ENCODE measurements at places on chromosomes 1 and 21.

GRCh38 chr21:44658541-44658910 lies 794 bp downstream of the KRTAP12-3 start:
- H3K4me3 ChIP-seq, result no peak overlapping the region
- H3K4me1 ChIP-seq, result peaks cover 54% of the 10 kb centered on the region
- H3K36me3 ChIP-seq, result peaks cover 11% of the 10 kb centered on the region
- H3K27ac ChIP-seq, result peak overlapping the region; percentile 78

DNA sequence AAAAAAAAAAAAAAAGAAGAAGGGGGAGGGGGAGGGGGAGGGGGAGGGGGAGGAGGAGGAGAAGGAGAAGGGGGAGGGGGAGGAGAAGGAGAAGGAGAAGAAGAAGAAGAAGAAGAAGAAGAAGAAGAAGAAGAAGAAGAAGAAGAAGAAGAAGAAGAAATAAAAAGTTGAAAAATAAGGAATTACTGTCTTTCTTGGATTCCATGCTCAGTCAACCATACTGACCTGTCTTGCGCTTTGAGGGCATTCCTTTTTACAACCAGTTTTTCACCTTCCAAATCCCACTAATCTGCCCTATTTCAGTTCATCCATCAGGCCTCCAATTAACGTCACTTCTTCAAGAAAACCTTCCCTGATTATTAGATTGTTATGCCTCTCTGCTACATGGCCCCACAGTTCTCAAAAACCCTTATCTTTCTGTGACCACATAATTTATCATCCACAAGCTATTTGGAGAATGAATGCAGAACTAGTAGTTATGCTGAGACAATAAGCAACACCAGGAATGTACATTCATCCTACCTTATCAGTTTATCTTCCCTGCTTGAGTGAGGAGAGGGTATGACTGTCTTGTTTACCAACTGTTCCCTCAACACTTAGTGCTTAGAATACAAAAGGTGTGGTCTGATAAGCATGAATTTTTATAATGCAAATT lies 57.5 kb upstream of the GUCA2A start:
- no peak for DNase-seq
- no peaks in the 10 kb centered on the region for H3K27me3 ChIP-seq
- H3K36me3 ChIP-seq, result peaks cover 76% of the 10 kb centered on the region
- H3K27ac ChIP-seq, result no peak overlapping the region
- peaks cover 43% of the 10 kb centered on the region for H3K4me1 ChIP-seq

- H3K4me3 ChIP-seq, result peak overlapping the region; percentile 94
- H3K27me3 ChIP-seq, result no peaks in the 10 kb centered on the region
- peak overlapping the region; percentile 100 for H3K27ac ChIP-seq
- H3K4me1 ChIP-seq, result peaks cover 92% of the 10 kb centered on the region
Measured at GRCh38 chr1:116764466-116764898, 10.3 kb downstream of the CD2 start.

DNA sequence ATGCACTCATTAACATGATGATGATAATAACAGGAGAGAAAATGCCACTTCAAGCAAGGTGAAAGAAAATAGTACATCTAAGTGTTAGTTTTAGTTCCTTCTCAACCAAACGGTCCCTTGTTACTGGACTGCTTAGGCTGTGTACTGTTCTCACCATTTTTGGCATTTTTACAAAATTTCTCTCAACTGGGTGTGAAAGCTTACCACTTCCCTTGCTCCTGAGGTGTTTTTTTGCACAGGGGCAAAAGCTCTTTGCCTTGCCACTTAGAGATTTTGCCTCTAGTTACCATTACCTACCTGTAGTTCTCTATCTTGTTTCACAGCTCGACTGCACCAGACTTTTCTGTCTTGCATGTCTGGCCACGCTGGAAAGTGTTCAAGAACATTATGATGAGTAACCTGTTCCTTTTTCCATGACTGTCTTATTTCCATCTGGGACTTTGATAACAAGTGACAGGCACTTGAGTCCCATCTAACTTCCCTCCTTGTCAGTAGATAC lies 10.7 kb downstream of the NEK7 start:
- peaks cover 89% of the 10 kb centered on the region for H3K4me1 ChIP-seq
- no peaks in the 10 kb centered on the region for H3K27me3 ChIP-seq
- DNase-seq, result no peak
- peaks cover 7% of the 10 kb centered on the region for H3K36me3 ChIP-seq
- peak overlapping the region; percentile 97 for H3K27ac ChIP-seq

DNA sequence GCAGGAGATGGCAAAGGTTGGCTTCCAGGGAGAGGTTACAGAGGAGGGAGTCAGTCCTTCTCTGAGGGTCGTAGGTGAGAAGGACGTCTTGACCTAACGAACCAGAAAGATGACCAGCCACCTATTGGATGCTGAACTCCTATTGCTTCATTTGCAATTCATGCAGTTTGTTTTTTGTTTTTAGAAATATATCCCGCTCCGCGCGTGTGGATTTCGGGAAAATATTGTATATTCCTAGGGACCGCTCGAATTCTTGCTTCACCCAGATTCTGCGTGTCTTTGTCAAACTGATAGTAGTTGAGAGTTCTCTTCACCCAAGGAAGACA lies 564 bp downstream of the DISP1 start:
- no peaks in the 10 kb centered on the region for H3K27me3 ChIP-seq
- H3K27ac ChIP-seq, result peak overlapping the region; percentile 96
- peak overlapping the region; percentile 91 for H3K4me3 ChIP-seq
- H3K36me3 ChIP-seq, result peaks cover 5% of the 10 kb centered on the region

DNA sequence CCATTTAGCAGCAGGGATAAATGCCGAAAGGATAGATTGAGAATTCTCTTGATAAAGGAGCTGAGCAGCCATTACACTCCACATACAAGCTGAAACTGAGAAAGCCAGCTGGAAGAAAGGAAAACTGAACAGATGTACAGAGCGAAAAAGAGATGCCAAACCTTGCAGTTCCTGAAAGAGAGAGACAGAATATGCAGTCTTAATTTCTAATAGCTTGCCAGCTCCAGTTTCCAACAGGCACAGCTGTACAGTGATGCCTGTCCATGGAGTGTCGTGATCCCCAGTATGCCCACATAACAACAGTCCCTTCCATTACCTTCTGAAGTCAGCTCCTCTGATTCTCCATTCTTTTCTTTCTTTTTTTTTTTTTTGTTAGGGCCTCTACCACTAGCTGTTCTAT lies 22.7 kb downstream of the ABL2 start:
- H3K36me3 ChIP-seq, result peaks cover 7% of the 10 kb centered on the region
- no peak for DNase-seq
- no peak overlapping the region for H3K4me3 ChIP-seq
- H3K27me3 ChIP-seq, result no peaks in the 10 kb centered on the region

- H3K4me1 ChIP-seq, result peaks cover 89% of the 10 kb centered on the region
- peaks cover 62% of the 10 kb centered on the region for H3K36me3 ChIP-seq
- H3K4me3 ChIP-seq, result peak overlapping the region; percentile 35
Measured at GRCh38 chr1:167471568-167471967, 46.8 kb downstream of the CD247 start.

DNA sequence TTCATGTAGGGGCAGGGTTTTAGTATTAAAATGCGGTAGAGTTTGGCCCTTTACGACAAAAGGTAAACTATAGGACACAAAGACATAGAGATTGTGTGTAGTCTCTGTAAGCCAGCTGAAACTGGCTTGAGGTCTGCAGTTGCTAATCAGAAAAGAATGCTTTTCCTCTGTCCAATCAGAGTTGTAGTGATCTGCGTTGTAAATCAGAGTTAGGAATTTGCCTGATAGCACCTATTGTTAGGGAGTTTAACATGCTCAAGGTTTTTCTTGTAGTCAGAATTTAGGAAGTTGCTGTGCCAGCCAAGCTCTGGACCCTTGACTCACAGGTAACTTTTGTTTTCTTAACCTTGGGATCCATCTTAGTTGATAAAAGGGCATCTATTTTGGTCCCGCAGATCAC lies 61.2 kb upstream of the VTCN1 start:
- no peaks in the 10 kb centered on the region for H3K36me3 ChIP-seq
- no peak overlapping the region for H3K27ac ChIP-seq
- no peak overlapping the region for H3K4me3 ChIP-seq
- H3K27me3 ChIP-seq, result no peaks in the 10 kb centered on the region

GRCh38 chr1:101299710-101300109 lies 62.9 kb downstream of the S1PR1 start:
- no peak for DNase-seq
- H3K27me3 ChIP-seq, result no peaks in the 10 kb centered on the region
- H3K36me3 ChIP-seq, result no peaks in the 10 kb centered on the region
- H3K27ac ChIP-seq, result no peak overlapping the region
- no peak overlapping the region for H3K4me3 ChIP-seq

- peaks cover 6% of the 10 kb centered on the region for H3K4me1 ChIP-seq
- no peaks in the 10 kb centered on the region for H3K36me3 ChIP-seq
- H3K4me3 ChIP-seq, result no peak overlapping the region
- H3K27me3 ChIP-seq, result peaks cover 27% of the 10 kb centered on the region
Measured at GRCh38 chr1:119674835-119675289, 26.8 kb upstream of the ZNF697 start.

GRCh38 chr1:194929357-194929756 lies 1678.9 kb downstream of the KCNT2 start:
- H3K36me3 ChIP-seq, result no peaks in the 10 kb centered on the region
- no peak overlapping the region for H3K27ac ChIP-seq
- H3K4me3 ChIP-seq, result no peak overlapping the region
- H3K4me1 ChIP-seq, result no peaks in the 10 kb centered on the region
- no peak for DNase-seq

DNA sequence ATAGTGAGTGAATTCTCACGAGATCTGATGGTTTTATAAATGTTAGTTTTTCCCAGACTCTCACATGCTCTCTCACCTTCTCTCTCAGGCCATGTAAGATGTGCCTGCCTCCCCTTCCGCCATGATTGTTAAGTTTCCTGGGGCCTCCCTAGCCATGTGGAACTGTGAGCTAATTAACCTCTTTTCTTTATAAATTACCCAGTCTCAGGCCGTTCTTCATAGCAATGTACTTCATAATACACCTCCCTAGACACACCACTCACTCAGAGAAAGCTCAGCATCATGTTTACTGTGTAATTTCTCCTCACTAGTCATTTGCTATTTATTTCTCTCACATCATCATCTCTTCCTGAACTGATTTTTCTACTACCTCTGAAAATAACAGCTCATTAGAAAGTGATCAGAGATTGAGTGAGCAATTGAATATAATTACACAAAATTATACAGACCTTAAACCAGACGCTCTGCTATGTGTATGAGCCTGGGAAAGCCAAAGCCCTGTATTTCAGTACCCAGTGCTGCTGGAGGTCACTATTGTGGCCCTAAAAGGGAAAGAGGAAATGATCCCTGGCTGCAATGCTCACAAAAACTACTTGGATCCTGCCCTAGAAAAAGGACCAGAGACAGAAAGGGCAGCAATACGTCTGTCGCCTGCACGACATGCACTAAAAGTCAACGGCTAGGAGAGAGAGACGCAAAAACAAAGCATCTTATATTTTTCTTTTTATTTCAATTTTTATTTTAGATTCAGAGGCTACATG lies 284.5 kb downstream of the DSCAM start:
- no peak overlapping the region for H3K27ac ChIP-seq
- no peak for DNase-seq
- no peaks in the 10 kb centered on the region for H3K4me1 ChIP-seq
- H3K36me3 ChIP-seq, result no peaks in the 10 kb centered on the region

- H3K4me1 ChIP-seq, result peaks cover 20% of the 10 kb centered on the region
- peak; percentile 42 for DNase-seq
- H3K27me3 ChIP-seq, result no peaks in the 10 kb centered on the region
- H3K4me3 ChIP-seq, result no peak overlapping the region
Measured at GRCh38 chr21:44375281-44375651, 21.8 kb downstream of the TRPM2 start.

DNA sequence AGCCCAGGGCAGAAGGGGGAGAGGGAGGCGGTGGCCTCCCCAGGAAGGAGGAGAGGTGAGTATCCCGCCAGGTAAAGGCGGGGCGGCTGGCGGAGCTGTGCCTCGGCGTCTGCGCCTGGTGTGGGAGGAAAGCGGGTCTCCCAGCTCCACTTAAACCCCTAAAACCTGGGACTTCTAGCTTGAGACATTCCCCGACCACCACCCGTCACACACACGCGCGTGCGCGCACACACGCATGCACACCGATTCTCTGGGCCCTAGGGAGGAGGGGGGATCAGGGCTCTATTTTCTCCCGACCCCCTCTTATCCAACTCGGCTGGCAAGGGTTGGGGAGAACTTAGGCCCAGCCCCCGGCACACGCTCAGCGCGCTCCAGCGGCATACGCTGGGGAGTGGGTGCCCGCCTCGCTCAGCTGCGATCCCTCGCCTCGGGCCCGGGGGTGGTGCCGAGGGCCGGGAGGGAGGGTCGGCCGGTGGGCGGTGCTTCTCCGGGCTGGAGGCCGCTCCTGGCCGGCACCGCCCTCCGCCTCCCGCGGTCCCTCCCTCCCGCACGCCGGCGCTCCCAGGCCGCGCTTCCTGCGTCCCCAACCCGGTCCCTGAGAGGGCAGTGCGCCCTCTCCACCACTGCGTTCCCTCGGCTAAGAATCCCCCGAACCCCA lies at the start of gene TMEM51:
TSS of gene TMEM51 (plus strand) at position 564 of the 658 bp plus-strand sequence. CDS start 61,341 bp downstream, outside the sequence.
- no peaks in the 10 kb centered on the region for H3K36me3 ChIP-seq
- H3K27me3 ChIP-seq, result peaks cover 66% of the 10 kb centered on the region
- H3K27ac ChIP-seq, result no peak within 1 kb of the TSS
- peaks cover 25% of the 10 kb centered on the region for H3K4me1 ChIP-seq
- peak within 1 kb of the TSS; percentile 45 for H3K4me3 ChIP-seq

DNA sequence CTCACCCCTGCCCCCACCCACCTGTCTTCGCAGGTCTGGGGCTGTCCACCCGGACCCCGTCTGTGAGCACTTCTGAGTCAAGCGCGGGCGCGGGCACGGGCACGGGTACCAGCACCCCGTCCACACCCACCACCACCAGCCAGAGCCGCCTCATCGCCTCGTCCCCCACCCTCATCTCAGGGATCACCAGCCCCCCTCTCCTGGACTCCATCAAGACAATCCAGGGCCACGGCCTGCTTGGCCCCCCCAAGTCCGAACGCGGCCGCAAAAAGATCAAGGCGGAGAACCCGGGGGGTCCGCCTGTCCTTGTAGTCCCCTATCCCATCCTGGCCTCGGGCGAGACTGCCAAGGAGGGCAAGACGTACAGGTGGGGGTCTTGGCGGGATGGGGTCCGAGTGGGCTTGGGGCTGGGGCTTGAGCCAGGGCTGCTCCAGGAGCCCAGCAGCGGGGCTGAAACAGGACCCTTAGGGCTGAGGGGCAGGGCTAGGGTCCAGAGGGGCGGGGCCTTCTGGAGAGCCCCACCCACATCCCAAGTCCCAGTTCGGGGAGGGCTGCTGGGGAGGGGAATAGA lies 23.9 kb downstream of the ZNF362 start:
- H3K4me1 ChIP-seq, result no peaks in the 10 kb centered on the region
- no peaks in the 10 kb centered on the region for H3K27me3 ChIP-seq
- H3K27ac ChIP-seq, result no peak overlapping the region
- DNase-seq, result no peak
- H3K4me3 ChIP-seq, result no peak overlapping the region

DNA sequence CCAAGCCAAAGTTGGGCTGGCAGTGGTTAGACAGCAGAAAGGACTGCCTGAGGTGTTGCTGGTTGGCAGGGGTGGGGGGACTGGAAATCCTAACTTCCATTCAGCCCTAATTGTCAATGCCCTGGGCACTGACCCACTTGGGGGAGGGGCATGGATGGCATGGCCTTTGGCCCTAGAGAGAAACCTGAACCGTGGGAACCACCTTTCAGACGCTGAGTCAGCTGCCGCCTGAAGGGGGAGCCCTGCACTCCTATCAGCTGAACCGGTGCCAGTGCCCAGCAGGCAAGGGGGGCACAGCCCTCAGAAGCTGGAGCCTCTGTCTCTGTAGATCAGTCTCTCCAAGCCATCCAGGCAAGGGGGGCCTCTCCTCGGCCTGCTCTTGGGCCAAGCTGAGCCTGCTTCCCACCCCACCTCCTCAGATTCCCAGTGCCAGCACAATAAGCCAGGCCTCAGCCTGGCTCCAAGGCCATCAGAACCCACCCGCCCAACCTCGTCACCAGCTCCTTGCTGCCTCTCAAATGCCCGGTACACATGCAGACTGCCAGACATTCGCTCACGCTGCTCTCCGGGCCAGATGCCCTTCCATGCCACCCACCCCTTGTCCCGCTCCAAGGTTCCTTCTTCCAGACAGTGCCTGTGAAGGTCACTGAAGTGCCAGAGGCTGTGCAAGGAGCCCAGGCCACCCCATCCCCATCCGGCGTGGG lies 11.6 kb downstream of the TINAGL1 start:
- peak; percentile 65 for DNase-seq
- H3K27me3 ChIP-seq, result peaks cover 38% of the 10 kb centered on the region
- H3K36me3 ChIP-seq, result no peaks in the 10 kb centered on the region
- H3K4me1 ChIP-seq, result peaks cover 2% of the 10 kb centered on the region
